Psoas muscle (tissue), 8 donors: ENCODE measurements at places on chromosomes 6 and 20. TPM values are rescaled to one million over a fixed set of nuclear protein-coding genes. Genes with fewer than 3 reads are reported as not detected.

DNA sequence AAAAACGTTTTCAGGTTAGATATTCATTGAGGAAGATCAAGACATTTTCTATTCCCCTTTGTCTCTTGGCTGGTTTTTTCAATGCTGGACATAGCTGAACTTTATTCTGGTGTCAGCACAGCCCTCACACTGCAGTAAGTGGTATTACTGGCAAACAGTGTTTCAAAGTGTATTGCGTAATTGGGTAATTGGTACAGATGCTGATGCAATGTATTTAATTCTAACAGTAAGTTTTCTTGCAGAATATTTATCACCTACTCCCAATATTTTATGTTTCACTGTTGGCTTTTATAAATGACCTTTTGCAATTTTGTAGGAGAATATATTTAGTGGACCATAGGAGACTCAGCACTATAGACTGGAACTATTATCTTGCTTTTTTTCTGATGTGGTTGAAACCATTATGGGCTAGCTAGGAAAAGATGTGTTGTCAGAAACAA lies 287.6 kb upstream of the SOX4 start:
- DNase-seq = no peak

- DNase-seq = no peak
These were observed 1.7 kb downstream of the CNKSR3 start for GRCh38 chr6:154508573-154509375.

GRCh38 chr20:17344790-17345189 lies 118.0 kb downstream of the PCSK2 start:
- no peak for DNase-seq

- peak; percentile 50 for DNase-seq
These were observed 659 bp downstream of the TAF4 start for GRCh38 chr20:62064770-62065673.

DNA sequence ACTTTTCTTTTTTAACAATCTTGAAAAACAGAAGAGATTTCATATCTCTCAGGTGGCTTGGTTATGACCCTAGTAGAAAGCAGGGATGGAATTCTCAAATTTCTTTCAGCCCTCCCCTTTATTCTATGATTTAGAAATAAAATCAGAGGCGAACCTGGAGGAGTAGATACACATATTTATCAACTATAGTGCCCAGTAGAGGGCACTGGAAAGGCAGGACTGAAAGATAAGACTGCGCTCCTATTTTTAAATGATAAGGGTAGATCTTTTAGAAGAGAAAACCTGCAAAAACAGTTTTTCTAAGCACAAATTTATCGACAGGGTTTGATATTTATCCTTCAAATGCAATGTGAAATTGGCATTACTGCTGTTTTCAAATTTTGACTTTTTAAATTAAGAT lies 1296.6 kb downstream of the EPHA7 start:
- no peak for DNase-seq

DNA sequence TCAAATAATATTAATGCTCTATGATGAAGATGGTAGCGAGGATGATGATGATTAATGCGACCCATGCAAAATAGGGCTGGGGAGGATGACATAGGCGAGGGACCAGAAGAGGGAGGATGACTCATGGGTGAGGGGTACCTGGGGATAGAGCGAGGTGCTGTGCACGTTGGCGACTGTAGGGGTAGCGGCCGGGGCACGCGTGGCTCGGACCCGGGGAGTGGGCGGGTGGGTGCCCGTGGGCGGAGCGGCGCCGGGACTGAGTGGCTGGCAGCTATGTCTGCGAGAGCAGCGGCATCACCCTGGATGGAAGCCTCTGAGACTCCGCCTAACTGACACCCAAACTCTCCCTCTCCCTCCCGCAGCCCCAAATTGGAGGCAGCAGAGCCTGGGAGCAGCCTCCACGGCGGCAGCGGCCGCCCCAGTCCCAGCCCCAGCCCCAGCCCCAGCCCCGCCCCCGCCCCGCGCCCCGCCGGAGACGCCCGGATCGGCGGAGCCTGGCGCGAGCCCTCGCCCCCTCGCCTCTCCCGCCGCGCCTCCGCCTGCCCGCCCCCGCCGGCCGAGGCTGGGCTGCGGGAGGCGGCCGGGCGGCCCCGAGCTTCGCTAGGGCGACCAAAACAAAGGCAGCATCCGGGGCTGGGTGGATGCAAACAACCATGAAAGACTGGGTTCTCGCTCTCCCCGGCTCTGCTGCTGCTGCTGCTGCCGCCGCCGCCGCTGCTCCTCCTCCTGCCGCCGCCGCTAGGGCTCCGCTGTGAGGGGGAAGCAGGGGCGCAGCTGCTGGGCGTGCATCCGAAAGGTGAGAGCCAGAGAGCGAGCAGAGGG lies at the start of gene RIMS1:
RIMS1 (plus strand) TSS at position 367 of the 822 bp plus-strand sequence. CDS start 474 bp downstream, outside the sequence.
- DNase-seq = peak; percentile 39

DNA sequence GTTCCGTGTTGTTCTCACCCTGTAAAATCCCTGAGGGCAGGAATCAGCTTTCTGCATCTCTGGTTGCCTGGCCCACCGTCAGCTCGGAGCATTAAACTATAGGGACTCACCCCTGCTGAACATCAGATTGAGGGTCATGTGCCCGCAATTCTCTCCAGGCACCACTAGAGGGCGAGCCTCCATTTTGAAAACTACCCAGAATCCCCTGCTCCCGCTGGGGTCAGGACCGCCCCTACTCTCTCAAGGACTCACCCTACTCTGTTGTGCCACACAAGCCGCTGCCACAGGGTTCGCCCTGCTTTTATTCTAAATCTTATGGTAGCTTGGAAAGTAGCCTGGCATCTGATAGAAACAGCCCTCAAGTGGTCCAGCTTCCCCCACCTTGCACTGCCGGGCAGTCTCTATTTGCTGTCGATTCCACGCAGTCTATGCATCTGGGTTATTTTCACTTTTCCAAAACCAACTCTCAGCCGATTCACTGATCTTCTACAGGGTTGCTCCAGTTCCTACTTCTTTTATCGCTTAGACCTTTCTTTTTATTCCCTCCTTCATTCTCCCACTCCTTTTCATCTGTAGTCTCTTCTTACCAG lies 244.1 kb upstream of the QKI start:
- no peak for DNase-seq

GRCh38 chr6:62623846-62624532 lies 338.0 kb upstream of the KHDRBS2 start:
- no peak for DNase-seq

The MEP1A gene
- total RNA-seq = not detected

The MDFI gene
- 1.3 TPM for total RNA-seq

The MYT1 gene
- total RNA-seq = not detected

The HTR1E gene
- not detected for total RNA-seq

The GCNT2 gene
- total RNA-seq = 13.2 TPM

The LSM14B gene
- total RNA-seq = 52.4 TPM

The IRF4 gene
- 0.58 TPM for total RNA-seq

The MYBL2 gene
- not detected for total RNA-seq
